Stimulated activated CD4-positive, alpha-beta T cell treated with anti-CD3 and anti-CD28 coated beads, Interleukin-4, amount 100 ng/mL, for 24 hours (primary cell): ENCODE measurements at places on chromosomes 12 and 14.
A peak's percentile ranks its signal among the peaks of the same experiment; 100 is the strongest.

- DNase-seq = no peak
These were observed 248.5 kb upstream of the DDHD1 start for GRCh38 chr14:53401646-53402045.

DNA sequence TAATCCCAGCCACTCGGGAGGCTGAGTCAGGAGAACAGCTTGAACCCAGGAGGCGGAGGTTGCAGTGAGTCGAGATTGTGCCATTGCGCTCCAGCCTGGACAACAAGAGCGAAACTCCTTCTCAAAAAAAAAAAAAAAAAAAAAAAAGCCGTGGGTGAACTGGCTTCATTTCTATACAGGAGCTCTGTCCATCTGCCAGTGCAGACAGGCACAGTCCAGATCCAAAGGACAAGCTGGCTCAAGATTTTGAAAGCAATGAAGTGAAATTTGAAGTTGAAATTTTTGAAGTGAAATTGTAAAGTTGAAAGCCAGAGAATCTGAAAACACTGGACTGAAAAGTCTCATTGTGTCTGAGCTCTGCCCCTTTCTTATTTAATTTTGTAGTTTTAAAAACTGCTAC, 134.7 kb downstream of the CALM1 start:
- DNase-seq = no peak

DNA sequence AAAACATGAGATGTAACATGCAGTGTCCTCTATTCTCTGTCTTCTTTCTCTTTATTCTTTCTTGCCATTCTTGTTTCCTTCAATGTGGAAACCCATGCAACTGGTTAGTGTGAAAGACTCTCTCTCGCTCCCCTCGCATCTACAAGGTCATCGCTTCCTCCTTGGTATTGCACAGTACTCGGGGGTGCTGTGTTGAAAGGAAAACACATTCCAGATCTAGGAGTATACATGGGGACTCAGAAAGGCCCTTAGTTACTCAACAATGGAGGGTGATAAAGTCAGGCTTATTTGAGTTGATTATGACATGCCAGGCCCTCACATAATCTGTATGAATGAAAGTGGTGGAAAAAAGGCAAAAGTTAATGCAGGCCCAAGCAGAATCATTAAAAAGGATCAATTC, 75.5 kb upstream of the OVCH1 start:
- no peak for DNase-seq

- no peak for DNase-seq
These were observed 269.4 kb upstream of the CCDC196 start for GRCh38 chr14:66216763-66217162.

DNA sequence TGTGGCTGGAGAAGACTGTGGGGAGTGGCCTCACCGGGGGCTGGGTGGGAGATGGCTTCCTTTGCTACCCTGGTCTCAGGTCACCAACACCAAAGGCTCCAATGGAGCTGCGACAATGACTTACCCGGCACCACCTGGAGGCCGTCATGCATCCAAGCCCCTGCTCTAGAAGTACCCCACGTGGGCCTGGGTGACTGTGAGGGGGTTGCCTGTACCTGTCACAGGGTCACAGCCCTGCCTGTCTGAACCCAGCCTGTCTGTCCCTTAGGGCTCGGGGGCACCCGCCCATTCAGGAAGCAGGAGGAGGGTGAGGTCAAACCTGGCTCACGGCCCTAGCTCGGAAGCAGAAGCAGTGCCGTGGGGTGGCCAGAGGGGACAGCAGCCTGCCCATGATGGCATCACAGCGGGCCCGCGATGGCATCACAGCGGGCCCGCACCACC, 18.9 kb downstream of the ABCB9 start:
- no peak for DNase-seq

DNA sequence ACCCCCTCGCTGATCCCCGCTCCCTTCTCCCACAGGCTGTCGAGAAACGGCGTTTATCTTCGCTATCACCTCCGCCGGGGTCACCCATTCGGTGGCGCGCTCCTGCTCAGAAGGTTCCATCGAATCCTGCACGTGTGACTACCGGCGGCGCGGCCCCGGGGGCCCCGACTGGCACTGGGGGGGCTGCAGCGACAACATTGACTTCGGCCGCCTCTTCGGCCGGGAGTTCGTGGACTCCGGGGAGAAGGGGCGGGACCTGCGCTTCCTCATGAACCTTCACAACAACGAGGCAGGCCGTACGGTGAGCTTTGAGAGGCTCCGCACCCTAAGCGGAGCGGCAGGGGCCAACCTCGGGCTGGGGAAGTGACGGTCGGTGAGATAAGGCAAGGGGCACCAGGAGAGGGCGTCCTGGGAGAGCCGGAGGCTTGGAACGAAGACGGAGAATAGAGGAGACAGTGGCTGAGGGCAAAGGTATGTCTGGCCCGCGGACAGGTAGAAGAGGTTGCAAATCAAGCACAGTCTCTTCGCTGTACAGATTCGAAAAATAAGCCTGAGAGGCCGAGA, 2.3 kb downstream of the WNT1 start:
- peak; percentile 24 for DNase-seq

GRCh38 chr12:20450591-20451180, 82.3 kb downstream of the PDE3A start:
- no peak for DNase-seq
